Bronchus fibroblast of lung (primary cell): ENCODE measurements at places on chromosomes 4 and X. TPM values are rescaled to one million over a fixed set of nuclear protein-coding genes. Genes with fewer than 3 reads are reported as not detected.

SLAIN2 gene
- 38.8 and 39.5 TPM in 2 replicates for total RNA-seq

SSX2 gene
- total RNA-seq, result not detected in 2 replicates

ITM2A gene
- under 0.01 and 0.50 TPM in 2 replicates for total RNA-seq

S100G gene
- not detected in 2 replicates for total RNA-seq

FAT4 gene
- 7.9 and 8.0 TPM in 2 replicates for total RNA-seq

GRID2 gene
- 0.15 TPM in 1 of 2 replicates, not detected in the other for total RNA-seq

MAPK10 gene
- total RNA-seq, result 2.5 and 4.0 TPM in 2 replicates

EPGN gene
- not detected in 2 replicates for total RNA-seq

MTHFD2L gene
- total RNA-seq, result 4.9 and 10.9 TPM in 2 replicates

ASB5 gene
- 0.30 and 0.50 TPM in 2 replicates for total RNA-seq
